ENCODE measurements at places on chromosomes 6 and 20.

- no peak for DNase-seq
These were observed 15.5 kb downstream of the ASIP start for GRCh38 chr20:34256629-34257124.

DNA sequence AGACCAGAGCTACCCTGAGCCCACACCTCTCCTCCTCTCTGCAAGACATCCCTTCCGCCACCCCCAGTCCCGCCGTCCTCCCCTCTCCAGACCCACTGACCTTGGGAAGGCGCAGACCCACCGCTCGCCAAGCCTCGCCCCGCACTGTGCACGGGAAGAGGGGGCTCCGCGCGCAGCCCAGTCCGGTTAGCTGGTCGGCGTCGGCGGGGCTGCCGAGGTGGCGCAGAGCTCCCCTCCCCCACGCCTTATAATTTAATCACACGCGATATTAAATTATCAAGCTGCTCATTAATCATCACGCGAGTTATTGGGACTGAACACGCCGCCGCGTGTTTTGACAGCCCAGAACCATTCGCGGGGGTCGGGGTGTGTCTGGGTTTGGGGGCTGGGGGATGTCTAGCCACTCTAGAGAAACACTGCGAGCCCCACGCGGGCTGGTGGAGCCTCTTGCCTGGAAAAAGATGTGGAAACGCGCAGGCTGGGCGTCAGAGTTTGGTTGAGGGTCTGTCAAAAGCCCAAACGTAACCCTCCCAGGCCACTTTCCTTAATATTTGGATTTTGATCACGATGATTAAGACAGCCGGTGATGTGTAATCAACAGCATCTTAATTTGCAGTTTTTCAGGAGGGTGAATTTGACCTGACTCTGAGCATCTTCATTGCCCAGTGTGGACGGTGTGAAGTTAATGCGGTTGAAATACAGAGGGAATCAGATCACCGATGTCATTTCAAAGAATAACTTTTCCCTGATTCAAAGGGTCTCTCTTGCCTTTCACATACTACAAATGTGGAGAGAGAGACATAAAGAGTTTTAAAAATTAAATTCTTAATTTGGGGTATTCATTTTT, at the start of gene LINC00237:
LINC00237 (minus strand) TSS at position 188 of the 847 bp plus-strand sequence.
- no peak for DNase-seq

GRCh38 chr6:151475653-151476523, 17.9 kb upstream of the CCDC170 start:
- DNase-seq: peak; percentile 35

DNA sequence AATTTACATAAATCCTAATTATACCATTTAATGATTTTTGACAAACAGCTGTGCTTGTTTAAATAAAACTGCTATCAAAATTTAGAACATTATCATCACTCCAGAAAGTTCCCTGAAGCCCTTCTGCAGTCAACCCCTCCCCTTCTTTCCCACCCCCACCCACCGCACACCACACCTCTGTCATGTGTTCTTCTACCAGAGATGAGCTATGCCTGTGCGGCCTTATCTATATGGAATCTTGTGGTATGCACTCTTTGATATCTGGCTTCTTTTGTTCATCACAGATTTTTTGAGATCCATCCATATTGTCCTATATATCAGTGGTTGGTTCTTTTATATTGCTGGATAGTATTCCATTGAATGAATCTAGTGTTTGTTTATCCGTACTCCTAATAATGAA, 7.2 kb downstream of the MYLIP start:
- DNase-seq: no peak
